H1 (cell line): ENCODE measurements at places on chromosomes 4 and X. TPM values are rescaled to one million over a fixed set of nuclear protein-coding genes. Genes with fewer than 3 reads are reported as not detected.

GRCh38 chrX:25014366-25014838 lies 1.4 kb downstream of the ARX start:
- H3K36me3 ChIP-seq = no peaks in the 10 kb centered on the region
- DNase-seq = no peak
- H3K27me3 ChIP-seq = peaks cover 98% of the 10 kb centered on the region
- H3K27ac ChIP-seq = no peak overlapping the region

- no peaks in the 10 kb centered on the region for H3K36me3 ChIP-seq
- DNase-seq = no peak
- H3K4me1 ChIP-seq = no peaks in the 10 kb centered on the region
- H3K27me3 ChIP-seq = no peaks in the 10 kb centered on the region
- no peak overlapping the region for H3K4me3 ChIP-seq
These were observed 165.3 kb upstream of the GPC4 start for GRCh38 chrX:133580625-133581024.

DNA sequence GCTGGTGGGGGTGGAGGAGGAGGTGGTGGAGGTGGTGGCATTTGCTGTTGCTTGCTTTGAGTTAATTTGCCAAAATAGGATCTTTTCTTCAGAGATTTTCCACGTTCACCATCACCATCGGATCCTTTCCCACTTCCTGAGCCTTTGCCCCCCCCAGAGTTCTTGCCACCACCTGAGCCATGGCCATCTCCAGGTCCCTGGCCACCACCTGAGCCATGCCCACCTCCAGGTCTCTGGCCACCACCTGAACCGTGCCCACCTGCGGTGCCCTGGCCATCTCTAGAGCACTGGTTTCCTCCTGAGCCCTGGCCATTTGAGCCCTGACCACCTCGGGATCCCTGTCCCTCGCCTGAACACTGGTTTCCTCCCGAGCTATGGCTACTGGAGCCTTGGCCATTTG lies 1.9 kb downstream of the IRS4 start:
- H3K27ac ChIP-seq = no peak overlapping the region
- no peak for DNase-seq
- no peaks in the 10 kb centered on the region; the same call in 1 of the 2 replicates for H3K36me3 ChIP-seq

- no peaks in the 10 kb centered on the region for H3K4me1 ChIP-seq
- H3K36me3 ChIP-seq = no peaks in the 10 kb centered on the region; the same call in 1 of the 2 replicates
- DNase-seq = no peak
- H3K4me3 ChIP-seq = no peak overlapping the region
These were observed 27.7 kb downstream of the METTL14 start for GRCh38 chr4:118712872-118713271.

DNA sequence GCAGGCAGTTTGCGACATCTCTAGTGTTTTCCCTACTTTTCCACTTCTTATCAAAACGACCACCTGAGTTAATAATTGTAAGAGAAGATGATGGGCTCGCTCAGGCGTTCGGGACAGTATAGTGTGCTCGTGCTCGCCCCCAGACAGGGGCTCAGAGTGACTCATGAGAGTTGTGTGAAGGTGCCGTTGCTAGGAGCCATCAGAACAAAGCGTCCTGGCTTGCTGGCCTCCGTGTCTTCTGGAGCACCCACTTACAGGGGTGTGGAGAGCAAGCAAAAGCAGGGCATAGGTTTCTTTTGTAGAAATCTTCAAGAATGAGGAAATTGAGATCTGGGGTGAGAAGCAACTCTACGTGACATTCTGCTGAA lies 73.0 kb upstream of the ADGRG2 start:
- no peaks in the 10 kb centered on the region for H3K27me3 ChIP-seq
- H3K4me1 ChIP-seq = no peaks in the 10 kb centered on the region; the same call in 1 of the 2 replicates
- no peak overlapping the region for H3K27ac ChIP-seq
- DNase-seq = no peak

DNA sequence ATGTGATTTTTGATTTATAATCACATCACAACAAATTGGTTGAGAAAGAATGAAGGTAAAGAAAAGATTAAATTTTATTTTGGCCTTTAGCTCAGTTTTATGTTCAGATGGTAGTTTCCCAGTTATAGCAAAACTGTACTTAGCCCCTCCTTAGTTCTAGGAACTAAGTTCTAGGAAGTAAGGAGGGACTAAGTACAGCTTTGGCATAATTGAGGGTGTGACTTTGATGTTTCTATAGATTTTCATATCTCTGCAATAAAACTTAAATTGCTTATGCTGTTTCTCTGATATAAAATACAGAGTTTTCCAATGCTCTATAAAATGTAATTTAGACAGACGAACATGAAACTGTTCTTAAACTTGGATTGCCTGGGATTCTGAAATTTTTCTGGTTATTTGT lies 46.6 kb upstream of the SLC4A4 start:
- DNase-seq = no peak
- no peak overlapping the region for H3K27ac ChIP-seq
- H3K36me3 ChIP-seq = no peaks in the 10 kb centered on the region
- no peaks in the 10 kb centered on the region for H3K4me1 ChIP-seq
- no peaks in the 10 kb centered on the region for H3K27me3 ChIP-seq

GRCh38 chr4:18020145-18020670 lies 1.3 kb downstream of the LCORL start:
- H3K27ac ChIP-seq = no peak overlapping the region
- no peaks in the 10 kb centered on the region for H3K36me3 ChIP-seq
- H3K4me3 ChIP-seq = peak overlapping the region; percentile 72

- no peak overlapping the region for H3K27ac ChIP-seq
- H3K4me1 ChIP-seq = no peaks in the 10 kb centered on the region
- H3K36me3 ChIP-seq = no peaks in the 10 kb centered on the region
- DNase-seq = no peak
These were observed 32.2 kb upstream of the ALG13 start for GRCh38 chrX:111648802-111649201.

H2BW2 gene
- not detected in 2 replicates for total RNA-seq

DNA sequence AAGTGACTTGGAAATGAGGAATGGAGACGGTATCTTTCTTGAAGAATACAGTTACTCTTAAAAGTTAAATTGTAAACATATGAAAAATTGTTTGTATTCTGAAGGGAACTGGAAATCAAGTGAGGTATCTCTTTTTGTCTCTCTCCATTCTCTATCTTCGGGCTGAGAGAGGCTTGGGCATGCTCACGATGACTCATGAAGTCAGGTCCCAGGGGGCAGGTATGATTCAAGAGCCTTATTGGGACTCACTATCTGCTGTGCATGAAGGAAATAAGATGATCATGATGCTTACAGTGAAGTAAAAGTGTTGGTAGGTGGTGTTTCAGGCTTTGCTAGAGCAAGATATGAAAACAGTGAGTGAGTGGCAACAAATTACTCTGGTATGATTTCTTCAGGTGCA lies 200.4 kb upstream of the PITX2 start:
- no peaks in the 10 kb centered on the region for H3K27me3 ChIP-seq
- no peaks in the 10 kb centered on the region for H3K4me1 ChIP-seq
- no peak overlapping the region for H3K4me3 ChIP-seq
- no peaks in the 10 kb centered on the region for H3K36me3 ChIP-seq
- no peak overlapping the region for H3K27ac ChIP-seq

DNA sequence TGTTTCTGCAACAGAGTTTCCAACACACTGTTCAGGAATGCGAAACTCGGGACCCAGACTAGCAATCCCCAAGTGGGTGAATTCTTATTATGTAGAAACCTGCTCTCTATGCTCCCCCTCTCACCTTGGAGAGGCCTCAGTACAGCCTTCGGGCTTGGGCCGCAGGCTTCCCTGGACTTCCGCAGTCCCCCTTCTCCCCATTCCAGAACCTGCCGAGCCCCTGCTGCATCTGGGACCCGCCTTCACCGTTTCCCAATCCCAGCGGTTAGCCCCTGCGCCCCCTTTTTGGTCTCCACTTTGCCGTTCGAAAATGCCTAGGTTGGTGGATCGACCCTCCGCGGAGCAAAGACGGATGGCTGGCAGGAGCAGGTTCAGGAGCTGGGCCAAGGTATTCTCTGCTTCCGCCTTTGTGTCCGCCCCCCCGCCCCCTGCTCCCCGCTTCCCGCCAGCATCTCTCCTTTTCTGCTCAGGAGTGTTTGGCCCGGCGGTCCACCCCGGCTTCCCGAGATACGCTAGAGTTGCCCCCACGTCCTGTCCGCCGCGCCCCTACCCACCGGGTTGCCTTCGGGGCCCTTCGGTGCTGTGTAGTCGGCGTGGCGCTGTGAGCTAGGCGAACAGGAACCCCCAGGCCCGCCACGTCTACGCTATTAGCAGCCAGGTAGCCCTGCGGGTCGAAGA lies 11.5 kb downstream of the HAND2 start:
- H3K4me1 ChIP-seq = peaks cover 20% of the 10 kb centered on the region
- peaks cover 100% of the 10 kb centered on the region for H3K27me3 ChIP-seq
- H3K27ac ChIP-seq = no peak overlapping the region
- DNase-seq = peak; percentile 64

ASB5 gene
- not detected in 2 replicates for total RNA-seq

NR3C2 gene
- total RNA-seq = 3.0 and 3.9 TPM in 2 replicates

RNF175 gene
- 7.3 and 7.9 TPM in 2 replicates for total RNA-seq
